HepG2 (cell line): ENCODE measurements at places on chromosomes 1 and 21.

GRCh38 chr1:156504438-156504813 is 3.9 kb upstream of the MEF2D start:
- no peak for DNase-seq

DNA sequence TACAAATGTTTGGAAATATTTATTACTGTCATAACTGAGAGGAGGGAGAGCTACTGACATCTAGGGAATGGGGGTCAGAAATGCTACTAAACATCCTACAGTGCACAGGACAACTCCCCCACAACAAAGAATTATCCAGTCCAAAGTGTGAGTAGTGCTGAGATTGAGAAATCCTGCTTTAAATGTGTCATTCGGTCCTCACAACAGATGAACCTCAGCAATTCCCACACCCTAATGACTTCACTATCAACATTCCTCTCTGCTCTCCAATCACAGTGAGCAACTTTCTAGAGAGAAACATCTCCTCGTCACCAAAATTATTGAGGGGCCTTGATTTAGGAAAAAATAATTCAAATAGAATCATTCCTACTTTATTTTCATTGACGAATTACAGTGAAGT is 18.0 kb downstream of the OMA1 start:
- no peak for DNase-seq

GRCh38 chr1:115544131-115544530 is 97.6 kb upstream of the VANGL1 start:
- no peak for DNase-seq

GRCh38 chr1:14913482-14914177 is 239.9 kb upstream of the TMEM51 start:
- DNase-seq = no peak

- no peak for DNase-seq
Observed at GRCh38 chr21:35528116-35529042, 479.3 kb upstream of the RUNX1 start.

DNA sequence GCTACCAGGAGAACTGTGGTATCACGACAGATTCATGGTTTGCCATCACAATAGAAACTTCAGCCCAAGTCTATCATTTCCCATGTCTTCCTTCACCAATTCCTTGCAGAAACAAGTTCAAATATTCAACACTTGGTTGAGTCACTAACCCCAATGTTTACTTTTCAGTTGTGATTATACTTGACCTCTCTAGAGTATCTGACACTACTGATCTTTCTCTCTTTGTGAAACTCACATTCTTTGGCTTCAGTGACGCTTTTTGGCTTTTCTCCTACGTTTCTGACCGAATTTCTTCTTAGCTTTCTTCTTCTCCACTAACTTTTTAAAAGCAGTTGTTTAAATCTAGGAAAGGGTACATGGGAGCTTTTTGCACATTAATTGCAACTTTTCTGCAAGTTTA is 48.8 kb upstream of the HMGB4 start:
- DNase-seq = no peak

GRCh38 chr1:230047114-230047865 is 19.7 kb upstream of the GALNT2 start:
- DNase-seq = no peak

DNA sequence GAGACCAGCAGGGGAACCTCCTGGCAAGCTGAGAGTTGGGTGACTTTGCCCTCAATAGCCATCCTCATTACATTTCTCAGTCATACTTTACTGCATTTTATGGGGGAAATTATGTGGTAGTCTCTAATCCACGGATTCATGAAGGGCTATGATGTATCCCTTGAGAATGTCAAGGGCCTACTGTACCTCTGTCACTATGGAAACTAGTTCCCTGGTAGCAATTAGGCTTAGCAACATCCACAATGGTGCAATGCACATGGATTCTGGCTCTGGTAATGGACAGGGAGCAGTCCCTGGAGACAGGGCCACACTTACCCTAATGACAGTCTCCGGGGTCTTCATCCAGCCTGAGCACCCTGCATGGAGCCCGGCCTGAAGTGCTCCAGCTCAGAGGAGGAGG is 26.5 kb downstream of the LRRN2 start:
- no peak for DNase-seq

GRCh38 chr1:25773441-25774125 is 26.4 kb upstream of the SELENON start:
- peak; percentile 70 for DNase-seq

DNA sequence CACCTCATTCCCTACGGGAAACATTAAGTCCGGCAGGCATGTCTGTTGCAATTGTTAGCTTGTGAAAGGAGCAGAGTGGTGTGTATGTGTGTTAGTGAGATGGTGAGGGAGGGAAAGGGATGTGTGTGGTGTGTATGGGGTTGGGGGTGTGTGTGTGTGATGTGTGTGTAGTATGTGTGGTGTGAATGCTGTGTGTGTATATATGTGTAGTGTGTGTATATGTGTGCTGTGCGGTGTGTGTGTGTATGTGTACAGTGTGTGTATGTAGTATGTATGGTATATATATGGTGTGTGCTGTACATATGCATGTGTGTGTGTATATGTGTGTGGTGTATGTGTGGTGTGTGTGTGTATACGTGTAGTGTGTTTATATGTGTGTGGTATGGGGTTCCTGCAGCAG is 20.8 kb upstream of the BLACAT1 start:
- no peak for DNase-seq

DNA sequence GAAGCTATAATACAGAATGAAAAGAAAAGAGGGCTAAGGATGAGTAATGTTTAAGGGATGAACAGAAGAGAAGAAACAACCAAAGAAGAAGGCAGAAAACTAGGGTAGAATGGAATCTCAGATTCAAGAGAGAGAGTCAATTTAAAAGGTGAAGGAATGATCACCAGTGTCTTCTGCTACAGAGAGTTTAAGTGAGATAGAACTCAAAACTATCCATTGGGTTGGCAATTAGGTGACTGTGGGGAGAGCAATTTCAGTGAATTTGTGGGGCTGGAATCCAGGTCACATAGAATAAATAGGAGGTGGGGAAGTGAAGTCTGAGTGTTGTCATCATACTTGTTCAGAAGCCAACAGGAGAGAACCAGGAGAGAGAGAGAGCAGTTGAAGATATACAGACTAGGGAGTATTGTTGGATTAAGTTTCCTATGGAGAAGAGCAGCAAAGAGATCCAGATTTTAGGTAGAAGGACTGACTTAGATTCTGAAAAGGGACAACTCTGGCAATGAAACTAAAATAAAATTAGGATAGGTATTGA is 19.9 kb downstream of the MACF1 start:
- no peak for DNase-seq

- peak; percentile 30 for DNase-seq
Observed at GRCh38 chr1:206608108-206608698, 4.1 kb downstream of the EIF2D start.

DNA sequence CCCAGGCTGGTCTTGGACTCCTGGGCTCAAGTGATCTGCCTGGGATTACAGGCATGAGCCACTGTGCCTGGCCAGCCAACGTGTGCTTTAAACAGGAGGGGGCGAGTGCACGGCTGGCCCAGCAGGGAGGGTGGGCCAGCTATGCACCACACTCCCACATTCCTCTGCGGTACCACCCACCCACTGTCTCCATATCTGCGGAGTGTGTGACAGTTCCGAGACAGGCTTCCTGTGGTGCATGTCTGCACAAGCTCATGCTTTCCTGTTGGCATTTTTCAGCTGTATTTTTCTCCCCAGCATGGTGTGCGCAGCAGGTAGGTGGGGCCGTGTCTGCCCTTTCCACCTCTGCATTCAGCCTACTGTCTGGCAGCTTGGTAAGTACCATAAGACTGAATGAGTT is 183.3 kb downstream of the AJAP1 start:
- no peak for DNase-seq

DNA sequence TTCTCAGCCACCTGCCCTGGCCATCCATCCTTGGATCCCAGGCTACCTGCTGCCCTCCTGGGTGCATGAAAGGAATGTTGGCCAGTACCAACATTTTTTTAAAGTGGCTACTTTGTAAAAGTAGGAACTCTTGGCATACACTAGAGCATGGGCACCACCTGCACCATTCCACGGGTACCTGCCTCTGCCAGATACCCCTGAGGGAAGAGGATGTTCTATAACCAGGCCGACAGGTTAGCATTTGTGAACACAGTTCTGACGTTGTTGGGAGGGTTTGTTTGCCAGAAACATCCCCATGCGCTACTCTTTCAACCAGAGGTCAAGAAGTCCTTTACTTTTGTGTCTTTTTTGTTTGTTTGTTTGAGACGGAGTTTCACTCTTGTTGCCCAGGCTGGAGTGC is 43.0 kb downstream of the EVA1C start:
- no peak for DNase-seq

GRCh38 chr1:15068997-15069396 is 84.5 kb upstream of the TMEM51 start:
- no peak for DNase-seq

DNA sequence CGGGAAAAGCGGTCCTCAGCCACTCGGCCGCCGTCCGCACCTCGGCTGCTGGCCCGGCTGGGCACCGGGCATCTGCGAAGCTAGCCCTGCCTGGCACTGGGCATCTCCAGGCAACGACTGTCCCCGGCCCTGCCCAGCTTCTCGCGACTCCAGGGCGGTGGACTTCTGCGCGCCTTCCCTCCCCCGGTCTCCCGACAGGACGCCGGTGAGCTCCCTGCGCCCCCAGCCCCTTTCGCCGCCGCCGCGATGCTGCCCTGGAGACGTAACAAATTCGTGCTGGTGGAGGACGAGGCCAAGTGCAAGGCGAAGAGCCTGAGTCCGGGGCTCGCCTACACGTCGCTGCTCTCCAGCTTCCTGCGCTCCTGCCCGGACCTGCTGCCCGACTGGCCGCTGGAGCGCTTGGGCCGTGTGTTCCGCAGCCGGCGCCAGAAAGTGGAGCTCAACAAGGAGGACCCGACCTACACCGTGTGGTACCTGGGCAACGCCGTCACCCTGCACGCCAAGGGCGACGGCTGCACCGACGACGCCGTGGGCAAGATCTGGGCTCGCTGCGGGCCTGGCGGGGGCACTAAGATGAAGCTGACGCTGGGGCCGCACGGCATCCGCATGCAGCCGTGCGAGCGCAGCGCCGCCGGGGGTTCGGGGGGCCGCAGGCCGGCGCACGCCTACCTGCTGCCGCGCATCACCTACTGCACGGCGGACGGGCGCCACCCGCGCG is 514 bp downstream of the FAM43B start:
- no peak for DNase-seq

DNA sequence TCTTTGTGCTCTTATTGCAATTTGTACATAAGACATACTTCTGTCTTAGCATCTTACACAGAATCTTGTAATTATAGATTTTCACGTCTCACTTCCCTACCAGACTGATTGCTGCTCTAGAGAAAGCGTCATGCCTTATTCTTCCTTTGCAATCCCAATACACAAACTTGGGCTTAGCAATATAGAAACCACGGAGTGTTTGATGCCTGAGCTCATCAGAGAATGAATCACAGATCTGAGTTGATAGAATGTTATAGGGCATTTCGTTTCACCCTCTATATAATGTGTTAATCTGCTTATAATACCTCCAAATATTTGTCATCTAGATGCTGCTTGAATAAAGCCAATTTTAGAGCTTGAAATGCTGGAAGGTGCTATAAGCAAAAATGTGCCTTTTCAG is 6.6 kb downstream of the FMO1 start:
- DNase-seq = no peak

DNA sequence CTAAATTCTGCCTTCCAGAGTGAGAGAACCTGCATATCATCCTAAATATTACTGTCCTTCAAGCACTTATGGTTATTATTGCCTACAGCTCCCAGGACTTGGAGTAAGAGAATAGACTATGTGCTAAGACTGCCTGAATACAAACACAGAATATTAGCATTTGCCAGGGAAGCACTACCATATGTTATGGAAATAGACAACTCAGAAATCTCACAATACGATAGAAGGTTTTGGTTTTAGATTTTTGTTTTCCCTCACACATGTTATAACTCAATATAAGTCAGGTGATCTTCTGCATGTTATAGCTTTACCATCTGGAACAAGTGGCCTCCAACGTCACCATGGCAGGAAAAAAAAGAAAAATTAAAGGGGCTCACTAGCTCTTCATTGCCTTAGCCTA is 413.9 kb downstream of the LRRIQ3 start:
- no peak for DNase-seq

DNA sequence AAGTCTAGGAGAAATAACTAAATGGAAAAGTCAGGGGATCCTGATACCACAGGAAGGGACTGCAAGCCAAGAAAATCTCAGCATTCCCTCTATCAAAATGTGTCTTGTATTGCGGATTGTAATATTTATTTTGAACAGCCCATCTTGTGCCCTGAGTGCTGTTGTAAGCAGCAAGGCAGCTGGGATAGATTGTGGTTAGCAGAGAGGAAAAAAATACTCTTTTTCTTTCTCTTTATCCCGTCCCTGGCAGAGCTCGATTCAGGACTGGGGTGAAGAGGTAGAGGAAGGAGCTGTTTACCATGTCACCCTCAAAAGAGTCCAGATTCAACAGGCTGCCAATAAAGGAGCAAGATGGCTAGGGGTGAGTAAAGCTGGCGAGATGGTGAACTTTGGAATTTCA is 1.2 kb downstream of the RGL1 start:
- DNase-seq = no peak

- peak; percentile 28 for DNase-seq
Observed at GRCh38 chr1:162074276-162075005, 5.0 kb downstream of the NOS1AP start.

- no peak for DNase-seq
Observed at GRCh38 chr1:3676581-3677470, 24.5 kb downstream of the TP73 start.

DNA sequence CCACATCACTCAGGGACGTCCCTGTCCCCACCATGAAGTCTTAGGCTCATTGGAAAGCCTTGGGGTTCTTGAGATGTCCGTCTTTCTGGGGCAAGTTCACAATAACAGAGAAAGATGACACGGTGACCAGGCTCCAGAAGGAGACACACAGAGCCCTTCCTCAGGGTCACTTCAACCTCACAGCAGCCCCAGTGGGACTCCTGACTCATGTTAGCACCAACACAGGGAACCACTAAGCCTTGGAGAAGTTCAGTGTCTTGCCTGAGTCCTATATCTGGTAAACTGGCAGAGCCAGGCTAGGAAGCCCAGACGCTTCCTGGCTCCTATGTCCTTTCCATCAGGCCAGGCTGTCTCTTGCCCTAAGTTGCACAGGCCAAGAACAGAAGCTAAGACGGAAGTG is 199.1 kb downstream of the HIVEP3 start:
- DNase-seq = no peak

GRCh38 chr1:33375316-33375715 is 54.4 kb upstream of the A3GALT2 start:
- DNase-seq = no peak
